ENCODE measurements at places on chromosomes 11 and 22. TPM values are rescaled to one million over a fixed set of nuclear protein-coding genes. Genes with fewer than 3 reads are reported as not detected.

The CNTF gene
- 1.5 TPM for total RNA-seq

The MS4A4A gene
- under 0.01 TPM for total RNA-seq

The MS4A15 gene
- total RNA-seq, result not detected

The TSPAN32 gene
- under 0.01 TPM for total RNA-seq

The KRTAP5-10 gene
- not detected for total RNA-seq

The CD3G gene
- total RNA-seq, result not detected

The LDHAL6A gene
- not detected for total RNA-seq

The EIF3D gene
- total RNA-seq, result 486 TPM

The FDX1 gene
- 8.1 TPM for total RNA-seq

The LRP4 gene
- total RNA-seq, result 1.0 TPM

The ANKK1 gene
- total RNA-seq, result 0.15 TPM

The ANO3 gene
- total RNA-seq, result 0.33 TPM

The DEPDC7 gene
- total RNA-seq, result 4.3 TPM

The KLHL35 gene
- total RNA-seq, result 3.3 TPM

The DEUP1 gene
- total RNA-seq, result not detected

The NELL1 gene
- total RNA-seq, result not detected

The MPZL3 gene
- 0.29 TPM for total RNA-seq

The PHLDA2 gene
- 5.5 TPM for total RNA-seq

The SDHD gene
- total RNA-seq, result 188 TPM

The FOLR2 gene
- not detected for total RNA-seq

The SMC1B gene
- total RNA-seq, result not detected

The F2 gene
- total RNA-seq, result not detected

The DLG2 gene
- total RNA-seq, result 4.4 TPM

The PANX2 gene
- 0.17 TPM for total RNA-seq

The POU2AF2 gene
- not detected for total RNA-seq

The C22orf39 gene
- 12.7 TPM for total RNA-seq

The SLC22A6 gene
- not detected for total RNA-seq

The MOGAT2 gene
- total RNA-seq, result not detected

The MMP12 gene
- 0.44 TPM for total RNA-seq

The CRACR2B gene
- total RNA-seq, result 1.5 TPM

The BTG4 gene
- total RNA-seq, result not detected

The HBG1 gene
- total RNA-seq, result not detected

The KCNJ1 gene
- total RNA-seq, result under 0.01 TPM

The PLA2G3 gene
- 0.15 TPM for total RNA-seq

The FGF4 gene
- total RNA-seq, result not detected

The GNB1L gene
- total RNA-seq, result 7.1 TPM

The ZNF215 gene
- total RNA-seq, result 2.3 TPM

The CFAP300 gene
- total RNA-seq, result 4.3 TPM
